Activated CD4-positive, alpha-beta T cell treated with anti-CD3 and anti-CD28 coated beads for 36 hours (primary cell): ENCODE measurements at places on chromosomes 11 and 22.
A peak's percentile ranks its signal among the peaks of the same experiment; 100 is the strongest.

- H3K36me3 ChIP-seq: peaks cover 3% of the 10 kb centered on the region
- DNase-seq: no peak
- H3K4me3 ChIP-seq: no peak overlapping the region
- no peak overlapping the region for H3K27ac ChIP-seq
These were observed 17.0 kb downstream of the APLP2 start for GRCh38 chr11:130086669-130087068.

DNA sequence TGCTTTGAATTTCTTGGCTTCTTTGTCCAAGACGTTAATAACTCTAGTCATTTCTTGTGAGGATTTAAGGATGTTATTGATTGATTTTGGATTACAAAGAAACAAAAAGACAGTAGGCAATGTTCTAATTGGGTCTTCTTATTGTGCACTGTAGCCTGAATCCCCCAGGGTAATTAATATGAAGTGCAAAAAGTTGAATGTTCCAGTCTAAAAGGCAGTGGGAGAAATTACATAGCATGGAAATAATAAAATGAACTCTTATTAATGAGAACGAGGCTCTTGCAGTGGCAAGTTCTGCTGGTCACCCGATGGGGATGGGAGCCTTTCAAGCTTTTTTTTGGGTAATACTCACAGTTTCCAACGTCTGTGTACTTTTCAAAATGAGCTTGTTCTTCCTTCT, 45.6 kb downstream of the UBASH3B start:
- H3K4me1 ChIP-seq: peaks cover 76% of the 10 kb centered on the region
- peak overlapping the region; percentile 47 for H3K27ac ChIP-seq
- peaks cover 12% of the 10 kb centered on the region for H3K36me3 ChIP-seq
- no peak overlapping the region for H3K4me3 ChIP-seq

DNA sequence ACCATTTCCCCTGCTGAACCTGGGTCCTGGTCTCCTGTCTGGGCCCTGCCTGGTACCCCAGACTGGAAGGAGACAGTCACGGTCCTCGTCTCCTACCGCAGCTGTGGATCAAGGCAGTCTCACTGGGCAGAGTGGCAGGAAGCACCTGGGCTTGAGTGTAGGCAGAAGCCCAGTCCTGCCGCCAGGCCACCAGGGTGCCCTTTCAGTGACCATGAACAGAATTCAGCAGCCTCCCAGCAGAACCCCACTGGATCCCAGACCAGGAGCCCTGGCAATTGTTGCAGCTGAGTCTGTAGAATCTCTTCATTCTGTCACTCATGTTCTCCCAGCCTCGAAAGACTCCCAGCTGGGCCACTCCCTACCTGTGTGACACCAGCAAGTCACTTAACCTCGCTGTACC, 25.5 kb upstream of the CREB3L1 start:
- no peak for DNase-seq
- no peak overlapping the region for H3K27ac ChIP-seq
- no peak overlapping the region for H3K4me3 ChIP-seq
- no peaks in the 10 kb centered on the region for H3K27me3 ChIP-seq

DNA sequence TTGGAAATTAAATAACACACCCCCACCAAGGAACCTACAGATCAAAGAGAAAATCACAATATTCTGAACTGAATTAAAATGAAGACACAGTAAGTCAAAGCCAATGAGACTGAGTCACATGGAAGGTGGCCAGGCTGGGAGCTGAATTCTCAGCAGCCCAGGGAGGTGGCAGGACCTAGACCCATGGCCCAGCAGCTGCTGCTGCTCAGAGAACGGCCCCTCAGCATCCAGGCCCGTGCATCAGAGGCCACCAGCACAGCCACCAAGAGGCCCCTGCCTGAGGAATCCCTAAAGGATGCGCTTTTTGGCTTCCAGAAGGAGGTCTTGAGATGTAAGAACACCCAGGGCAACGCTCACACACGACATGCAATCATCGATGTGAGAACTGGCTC, 35.0 kb downstream of the TBX1 start:
- DNase-seq: no peak
- no peaks in the 10 kb centered on the region for H3K27me3 ChIP-seq
- peak overlapping the region; percentile 57 for H3K27ac ChIP-seq
- H3K36me3 ChIP-seq: peaks cover 32% of the 10 kb centered on the region
- peaks cover 10% of the 10 kb centered on the region for H3K4me1 ChIP-seq

GRCh38 chr11:114219559-114220349, 76.4 kb upstream of the NNMT start:
- no peak overlapping the region for H3K4me3 ChIP-seq
- DNase-seq: no peak
- H3K4me1 ChIP-seq: peaks cover 20% of the 10 kb centered on the region
- H3K36me3 ChIP-seq: no peaks in the 10 kb centered on the region
- no peak overlapping the region for H3K27ac ChIP-seq

- no peaks in the 10 kb centered on the region for H3K36me3 ChIP-seq
- peaks cover 6% of the 10 kb centered on the region for H3K4me1 ChIP-seq
- H3K27me3 ChIP-seq: no peaks in the 10 kb centered on the region
- H3K4me3 ChIP-seq: no peak overlapping the region
- no peak for DNase-seq
These were observed 3.2 kb downstream of the P2RX3 start for GRCh38 chr11:57341250-57341808.

DNA sequence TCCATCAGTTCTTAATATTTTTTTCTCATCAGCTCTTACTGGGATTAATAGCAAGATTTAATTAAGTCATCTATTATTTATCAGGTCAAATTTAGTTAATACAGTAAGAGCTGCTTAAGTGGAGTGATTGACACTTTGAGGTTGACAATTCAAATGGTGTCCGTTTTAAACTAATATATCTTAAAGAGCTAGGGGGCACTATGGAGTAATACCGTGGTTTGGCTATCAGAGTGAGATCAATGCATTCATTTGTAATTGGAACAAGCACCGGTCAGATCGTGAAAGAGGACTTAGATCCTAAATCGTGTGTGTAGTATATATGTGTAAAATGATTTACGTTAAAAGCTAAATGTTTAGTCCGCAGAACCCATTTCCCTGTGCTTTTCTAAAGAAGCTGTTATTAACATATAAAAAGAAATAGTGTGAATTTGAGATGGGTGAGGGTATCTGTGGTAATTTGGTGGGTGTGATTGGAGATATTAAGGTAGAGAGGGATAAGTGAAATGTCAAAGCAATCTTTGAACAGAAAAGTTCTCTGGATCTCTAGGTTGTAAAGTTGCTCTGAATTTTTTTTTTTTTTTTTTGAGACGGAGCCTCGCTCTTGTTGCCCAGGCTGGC, 2.3 kb downstream of the SIK2 start:
- no peak overlapping the region for H3K4me3 ChIP-seq
- H3K36me3 ChIP-seq: no peaks in the 10 kb centered on the region
- H3K27ac ChIP-seq: no peak overlapping the region
- peaks cover 27% of the 10 kb centered on the region for H3K4me1 ChIP-seq
- no peaks in the 10 kb centered on the region for H3K27me3 ChIP-seq
- DNase-seq: no peak

- no peak overlapping the region for H3K27ac ChIP-seq
- no peaks in the 10 kb centered on the region for H3K27me3 ChIP-seq
- H3K4me3 ChIP-seq: no peak overlapping the region
- H3K36me3 ChIP-seq: no peaks in the 10 kb centered on the region
These were observed 13.0 kb downstream of the SLC5A12 start for GRCh38 chr11:26708736-26709456.

- DNase-seq: no peak
- H3K36me3 ChIP-seq: no peaks in the 10 kb centered on the region
- no peaks in the 10 kb centered on the region for H3K27me3 ChIP-seq
These were observed 16.9 kb downstream of the DAGLA start for GRCh38 chr11:61697078-61697502.

- peaks cover 2% of the 10 kb centered on the region for H3K27me3 ChIP-seq
- no peak overlapping the region for H3K27ac ChIP-seq
- H3K4me3 ChIP-seq: no peak overlapping the region
These were observed 20.3 kb downstream of the MMP20 start for GRCh38 chr11:102604875-102605274.

DNA sequence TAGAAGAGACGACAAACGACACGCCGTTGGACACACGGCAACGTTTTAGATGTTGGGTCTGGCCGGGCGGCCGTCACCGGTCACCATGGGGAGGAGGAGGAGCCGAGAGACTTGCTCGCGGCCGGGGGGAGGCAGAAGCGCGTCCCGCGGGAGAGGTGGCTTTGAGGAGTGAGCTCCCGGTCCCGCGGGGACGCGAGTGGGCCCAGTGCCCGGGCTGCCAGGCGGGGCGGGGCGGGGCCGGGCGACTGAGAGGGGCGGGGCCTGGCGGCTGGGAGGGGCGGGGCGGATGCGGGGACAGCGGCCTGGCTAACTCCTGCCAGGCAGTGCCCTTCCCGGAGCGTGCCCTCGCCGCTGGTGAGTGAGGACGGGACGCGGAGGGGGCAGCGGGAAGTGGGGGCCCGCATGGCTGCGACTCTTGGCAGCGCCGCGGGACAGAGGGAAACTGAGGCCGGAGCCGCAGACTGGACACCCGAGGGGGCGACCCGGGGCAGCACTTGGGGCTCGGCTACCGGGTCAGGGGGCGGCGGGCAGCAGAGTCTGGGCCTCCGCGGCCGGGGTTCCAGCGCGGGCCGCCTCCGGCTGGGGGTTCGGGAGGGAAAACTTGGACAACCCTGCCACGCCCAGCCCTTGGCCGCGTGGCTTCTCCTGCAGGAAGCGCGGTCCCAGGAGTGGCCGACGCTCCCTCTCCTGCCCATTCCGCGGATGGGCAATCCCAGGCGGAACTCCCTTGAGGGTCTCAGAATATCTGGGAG, at the start of gene TSPO:
Gene TSPO, plus strand, starts transcription at position 309 of the 752 bp plus-strand sequence. CDS start 7,680 bp downstream, outside the sequence.
- H3K4me1 ChIP-seq: peaks cover 35% of the 10 kb centered on the region
- peaks cover 2% of the 10 kb centered on the region for H3K36me3 ChIP-seq
- peak within 1 kb of the TSS; percentile 88 for H3K4me3 ChIP-seq
- peak; percentile 81 for DNase-seq

GRCh38 chr11:96036863-96037262, 113.0 kb upstream of the MTMR2 start:
- H3K27ac ChIP-seq: no peak overlapping the region
- no peaks in the 10 kb centered on the region for H3K27me3 ChIP-seq
- peaks cover 36% of the 10 kb centered on the region for H3K4me1 ChIP-seq
- H3K36me3 ChIP-seq: peaks cover 28% of the 10 kb centered on the region
- H3K4me3 ChIP-seq: no peak overlapping the region
- DNase-seq: no peak

DNA sequence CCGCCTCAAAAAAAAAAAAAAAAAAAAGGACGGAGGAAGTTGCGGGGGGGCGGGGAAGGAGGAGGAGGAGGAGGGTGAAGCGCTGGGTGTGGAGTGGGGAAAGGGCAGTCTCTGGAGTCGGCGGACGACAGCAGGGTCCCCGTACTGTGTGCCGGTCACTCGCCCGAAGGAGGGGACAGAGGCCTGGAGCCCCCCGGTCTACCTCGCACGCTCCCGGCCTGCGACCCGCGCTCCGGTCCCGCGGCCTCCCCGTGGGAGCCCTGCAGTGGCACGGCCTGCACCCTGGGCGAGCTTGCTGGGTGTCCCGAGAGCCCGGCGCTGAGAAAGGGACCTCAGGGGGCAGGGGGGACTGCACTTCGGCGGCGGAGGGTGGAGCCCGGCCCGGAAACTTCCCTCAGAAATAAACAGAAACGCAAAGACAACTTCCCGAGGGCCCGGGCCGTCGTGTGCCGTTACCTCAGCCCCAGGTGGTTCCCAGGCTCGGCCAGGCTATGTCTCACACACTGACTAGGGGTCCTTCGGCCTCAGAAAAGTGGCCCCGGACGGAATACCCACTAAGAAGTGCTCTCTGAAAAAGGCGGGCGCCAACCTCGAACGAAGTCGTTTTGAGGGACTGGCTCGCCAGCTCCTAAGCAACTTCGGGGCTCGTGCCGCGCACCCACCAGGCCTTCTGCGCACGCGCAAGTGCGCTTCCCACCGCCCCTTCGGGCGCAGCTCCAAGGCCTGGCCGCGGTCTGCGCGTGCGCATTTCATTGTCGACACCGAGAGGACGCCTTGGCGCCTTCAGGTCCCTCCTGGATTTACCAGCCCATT, at the start of gene MAJIN:
Gene MAJIN, minus strand, starts transcription at position 688 of the 813 bp plus-strand sequence. CDS start 12,703 bp downstream, outside the sequence.
- no peaks in the 10 kb centered on the region for H3K27me3 ChIP-seq
- H3K4me3 ChIP-seq: peak within 1 kb of the TSS; percentile 63
- peak within 1 kb of the TSS; percentile 94 for H3K27ac ChIP-seq
- peak; percentile 96 for DNase-seq

- no peaks in the 10 kb centered on the region for H3K27me3 ChIP-seq
- no peak overlapping the region for H3K4me3 ChIP-seq
- no peak overlapping the region for H3K27ac ChIP-seq
- H3K36me3 ChIP-seq: no peaks in the 10 kb centered on the region
- no peak for DNase-seq
These were observed 196.0 kb downstream of the TENM4 start for GRCh38 chr11:79244798-79245197.

DNA sequence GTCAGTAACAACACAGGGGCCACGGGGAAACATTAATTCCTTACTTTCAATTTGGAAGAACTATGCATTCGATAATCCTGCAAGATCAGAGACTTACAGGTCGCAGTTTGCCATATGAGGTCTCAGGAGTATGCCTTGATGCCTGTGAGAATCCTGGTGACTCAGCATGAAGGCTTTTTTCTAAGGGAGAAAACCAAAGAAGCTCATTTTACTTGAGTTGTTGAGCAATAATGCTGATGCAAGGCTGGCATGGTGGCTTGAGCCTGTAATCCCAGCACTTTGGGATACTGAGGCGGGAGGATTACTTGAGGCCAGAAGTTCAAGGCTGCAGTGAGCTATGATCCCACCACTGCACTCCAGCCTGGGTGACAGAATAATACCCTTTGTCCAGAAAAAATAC, 26.6 kb downstream of the ATG16L2 start:
- peaks cover 9% of the 10 kb centered on the region for H3K36me3 ChIP-seq
- no peaks in the 10 kb centered on the region for H3K4me1 ChIP-seq
- no peak overlapping the region for H3K27ac ChIP-seq
- no peak overlapping the region for H3K4me3 ChIP-seq
- DNase-seq: no peak

GRCh38 chr22:31923136-31923535, 21.2 kb upstream of the YWHAH start:
- no peaks in the 10 kb centered on the region for H3K4me1 ChIP-seq
- no peak overlapping the region for H3K27ac ChIP-seq
- peaks cover 10% of the 10 kb centered on the region for H3K27me3 ChIP-seq

DNA sequence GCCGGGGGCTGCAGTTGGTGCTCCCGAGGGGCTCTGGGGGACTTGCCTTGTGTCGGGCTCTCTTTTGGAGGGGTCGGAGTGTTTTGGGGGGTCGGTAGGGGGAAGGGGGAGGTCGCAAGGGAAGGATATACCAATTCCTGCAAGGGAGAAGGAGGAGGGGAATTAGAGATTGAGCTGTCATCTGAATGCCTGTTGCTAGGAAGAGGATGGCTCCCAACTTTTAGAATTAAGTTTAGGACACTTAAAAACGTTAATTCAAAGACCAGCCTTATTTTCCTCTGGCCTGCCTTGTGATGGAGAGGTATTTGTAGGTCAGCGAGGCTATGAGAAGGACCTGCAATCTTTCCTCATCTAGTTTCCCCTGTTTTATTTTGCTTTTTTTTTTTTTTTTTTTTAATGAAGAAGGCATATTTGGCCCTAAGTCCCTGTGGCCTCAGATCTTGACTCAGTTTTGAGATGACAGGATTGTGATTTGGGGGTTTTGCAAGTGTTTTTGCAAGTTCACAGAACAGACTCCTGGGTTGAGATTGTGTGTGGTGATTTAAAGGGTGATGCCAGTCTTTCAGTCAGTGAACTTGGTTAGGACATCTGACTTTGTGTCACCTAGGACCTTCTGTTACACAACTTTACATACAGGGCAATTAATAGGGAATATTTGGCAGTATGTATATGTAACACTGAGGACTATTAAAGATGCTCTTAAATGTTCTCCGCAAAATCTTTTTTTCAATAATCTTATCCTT, 672 bp downstream of the TMEM135 start:
- peaks cover 23% of the 10 kb centered on the region for H3K36me3 ChIP-seq
- H3K27me3 ChIP-seq: no peaks in the 10 kb centered on the region
- H3K4me3 ChIP-seq: peak overlapping the region; percentile 97
- H3K27ac ChIP-seq: peak overlapping the region; percentile 93
